NCI-H2029 (cell line): ENCODE measurements at places on chromosomes 12 and 14.

GRCh38 chr12:28127455-28127854 lies 62.8 kb upstream of the CCDC91 start:
- DNase-seq, result no peak

GRCh38 chr12:110115675-110116074 lies 8.5 kb upstream of the IFT81 start:
- no peak for DNase-seq

DNA sequence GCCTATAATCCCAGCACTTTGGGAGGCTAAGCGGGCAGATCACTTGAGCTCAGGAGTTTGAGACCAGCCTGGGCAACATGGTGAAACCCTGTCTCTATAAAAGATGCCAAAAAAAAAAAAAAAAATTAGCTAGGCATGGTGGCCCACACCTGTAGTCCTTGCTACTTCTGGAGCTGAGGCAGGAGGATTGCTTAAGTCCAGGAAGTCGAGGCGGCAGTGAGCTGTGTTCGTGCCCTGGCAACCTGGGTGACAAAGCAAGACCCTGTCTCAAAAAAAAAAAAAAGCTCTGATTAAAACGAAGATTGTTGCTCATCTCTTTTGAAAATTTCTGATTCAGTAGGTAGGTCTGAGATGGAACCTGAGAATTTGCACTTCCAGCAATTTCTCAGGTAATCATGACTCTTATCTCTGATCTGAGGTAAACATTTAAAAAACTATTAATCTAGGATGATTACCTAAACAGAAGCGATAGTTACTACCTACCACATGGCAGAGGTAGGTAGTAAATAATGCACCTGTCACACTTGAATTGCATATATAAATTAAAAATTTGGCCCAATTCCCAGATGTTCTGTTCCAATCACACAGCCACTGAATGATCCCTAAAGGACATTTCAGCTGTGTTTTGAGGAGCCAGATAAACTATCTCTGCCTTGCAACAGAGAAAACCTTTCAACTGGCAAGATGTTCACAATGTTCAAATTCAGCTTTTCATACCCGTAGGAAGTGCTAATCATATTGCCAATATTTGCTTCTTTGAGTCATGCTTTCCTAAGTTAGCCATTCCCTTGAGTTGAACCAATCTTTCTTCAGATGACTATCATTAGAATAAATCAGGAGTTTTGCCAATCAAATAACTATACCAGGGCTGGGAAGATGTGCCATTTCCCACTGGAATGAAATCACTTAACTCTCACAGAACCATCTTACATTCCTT lies 4.2 kb upstream of the TEP1 start:
- peak; percentile 11 for DNase-seq

DNA sequence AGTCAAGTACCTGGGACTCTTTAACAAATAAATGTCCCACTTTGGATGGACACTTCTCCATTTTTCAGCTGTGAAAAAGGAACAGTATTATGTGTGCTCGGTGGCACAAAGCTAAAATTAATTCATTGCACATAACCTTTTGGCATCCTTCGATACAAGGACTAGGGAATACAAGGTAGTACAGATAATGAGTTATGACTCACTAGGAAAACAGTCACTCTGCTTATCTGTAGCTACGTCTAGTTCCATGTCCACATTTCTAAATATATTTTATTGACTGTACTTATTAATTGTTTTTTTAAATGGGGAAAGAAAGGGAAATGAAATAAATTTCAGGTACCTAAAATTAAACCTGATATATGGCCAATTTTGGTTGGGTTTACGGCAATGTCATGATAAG lies 35.2 kb upstream of the RIC8B start:
- DNase-seq, result no peak

DNA sequence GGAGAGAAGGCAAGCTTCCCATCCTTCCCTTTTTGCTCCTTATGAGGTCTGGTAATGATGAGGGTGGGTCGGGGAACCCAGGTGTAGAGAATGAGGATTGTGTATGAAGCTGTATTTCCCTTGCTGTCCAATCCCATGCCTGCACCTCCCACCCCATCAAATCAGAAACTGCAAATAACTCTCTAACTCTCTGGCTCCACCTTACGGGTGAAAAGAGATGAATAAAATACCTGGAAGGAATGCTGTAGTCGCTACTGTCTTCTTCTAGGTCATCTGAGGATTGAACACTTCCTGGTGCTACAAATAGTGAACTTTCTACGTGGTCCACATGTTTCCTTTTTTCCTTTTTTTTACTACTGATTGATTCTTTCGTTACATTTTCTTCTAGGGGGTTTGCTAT lies 38.9 kb upstream of the DICER1 start:
- DNase-seq, result no peak
